Astrocyte of the spinal cord (primary cell): ENCODE measurements at places on chromosomes 1 and 21.

DNA sequence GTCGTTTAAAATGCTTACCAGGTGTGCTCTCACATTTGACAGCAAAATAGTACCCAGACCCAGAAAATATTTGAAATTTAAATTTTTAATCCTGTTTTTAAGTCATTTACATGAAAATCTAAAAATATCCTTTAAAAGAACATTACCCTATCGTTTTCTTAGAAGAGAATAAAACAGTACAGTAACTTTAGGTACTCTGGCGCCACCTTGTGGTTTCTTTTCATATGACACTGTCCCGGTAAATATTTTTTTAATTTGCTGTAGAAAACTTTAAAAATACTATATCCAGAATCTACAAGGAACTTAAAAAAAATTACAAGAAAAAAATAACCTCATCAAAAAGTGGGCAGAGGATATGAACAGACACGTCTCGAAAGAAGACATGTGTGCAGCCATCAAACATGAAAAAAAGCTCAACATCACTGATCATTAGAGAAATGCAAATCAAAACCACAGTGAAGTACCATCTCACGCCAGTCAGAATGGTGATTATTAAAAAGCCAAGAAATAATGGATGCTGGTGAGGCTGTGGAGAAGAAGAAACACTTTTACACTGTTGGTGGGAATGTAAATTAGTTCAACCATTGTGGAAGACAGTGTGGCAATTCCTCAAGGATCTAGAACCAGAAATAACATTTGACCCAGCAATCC is 129.2 kb downstream of the RGS21 start:
- peak; percentile 69 for DNase-seq

GRCh38 chr21:34590520-34590919 is 24.4 kb downstream of the RCAN1 start:
- DNase-seq = no peak

DNA sequence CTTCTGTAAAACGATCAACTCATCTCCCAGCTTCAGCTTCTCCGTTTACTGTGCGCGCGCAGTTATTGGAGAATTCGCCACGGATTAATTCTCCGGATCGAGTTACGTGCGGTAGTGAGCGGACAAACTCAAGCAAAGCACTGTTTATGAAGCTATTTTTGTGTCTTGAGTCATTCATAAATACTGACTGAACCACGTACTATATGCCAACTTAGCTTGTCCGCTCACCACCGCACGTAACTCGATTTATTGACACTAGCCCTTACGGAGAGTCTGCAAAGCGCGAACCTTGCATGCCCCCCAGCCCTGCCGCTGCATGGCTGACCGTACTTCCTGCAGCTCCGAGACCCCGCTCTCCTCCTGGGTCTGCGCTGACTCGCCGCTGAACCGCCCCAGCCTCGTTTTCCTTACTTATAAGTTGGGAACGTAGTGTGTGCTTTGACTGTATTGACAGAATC is 773 bp downstream of the CHD1L start:
- DNase-seq = no peak

DNA sequence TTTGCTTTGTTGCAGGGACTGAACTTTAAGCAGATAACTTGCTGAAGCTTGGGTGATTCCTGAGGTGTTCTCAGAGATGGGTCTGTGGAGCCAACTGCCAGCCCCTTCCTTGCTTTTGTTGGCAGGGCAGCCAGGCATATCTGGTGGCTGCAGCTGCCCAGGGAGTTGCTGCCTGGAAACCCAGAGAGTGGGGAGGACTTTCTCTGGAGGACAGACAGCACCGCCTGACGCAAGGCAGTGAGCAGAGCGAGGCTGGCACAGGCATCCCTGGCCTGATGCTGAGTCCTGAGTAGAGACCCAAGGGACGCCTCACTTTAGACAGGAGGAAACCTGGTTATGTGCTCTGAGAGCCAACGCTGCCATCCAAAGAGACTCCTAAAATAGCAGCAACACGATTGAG is 9.8 kb upstream of the OLFML2B start:
- no peak for DNase-seq

GRCh38 chr1:14906665-14907064 is 246.9 kb upstream of the TMEM51 start:
- DNase-seq = no peak

GRCh38 chr1:17148950-17149608 is 29.8 kb upstream of the PADI2 start:
- no peak for DNase-seq

DNA sequence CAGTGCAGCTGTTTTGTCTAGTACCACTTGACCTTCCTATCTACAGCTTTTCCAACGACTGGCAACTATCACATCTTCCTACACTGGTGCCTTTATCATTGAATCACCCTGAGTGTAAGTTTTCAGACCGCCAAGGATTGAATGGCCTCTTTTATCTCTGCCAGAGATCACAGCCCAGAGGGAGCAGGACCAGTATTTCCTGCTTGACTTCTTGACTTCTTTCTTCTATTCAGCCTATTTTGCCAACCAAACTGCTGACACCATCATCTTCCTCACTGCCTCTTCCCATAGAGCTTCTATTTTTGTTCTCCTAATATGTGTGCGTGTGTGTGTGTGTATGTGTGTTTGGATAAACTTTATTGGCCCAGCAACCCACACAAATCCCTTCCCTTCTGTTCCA is 53.8 kb downstream of the SERBP1 start:
- no peak for DNase-seq

GRCh38 chr1:31760471-31761470 is 3.4 kb downstream of the ADGRB2 start:
- DNase-seq = peak; percentile 56

- no peak for DNase-seq
These were observed 235.2 kb upstream of the RAB4A start for GRCh38 chr1:229035748-229036082.

DNA sequence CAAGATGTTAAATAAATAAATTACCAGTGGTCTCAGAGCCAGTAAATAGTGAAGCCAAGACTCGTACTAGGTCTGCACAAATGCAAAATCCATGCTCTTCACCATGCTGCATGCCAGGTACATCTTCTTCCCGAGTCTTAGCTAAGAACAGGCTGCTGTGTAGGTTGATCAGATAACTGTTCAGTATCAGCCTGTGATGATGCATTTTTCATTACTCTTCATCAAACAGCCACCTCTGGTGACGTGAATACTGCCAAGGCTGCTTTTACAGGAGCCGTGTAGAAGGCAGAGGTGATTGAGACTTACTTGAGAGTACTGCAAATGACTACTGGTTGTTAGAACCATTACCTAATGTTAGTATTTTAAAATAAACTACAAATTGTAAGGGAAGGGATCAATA is 39.3 kb upstream of the HOOK1 start:
- DNase-seq = no peak

DNA sequence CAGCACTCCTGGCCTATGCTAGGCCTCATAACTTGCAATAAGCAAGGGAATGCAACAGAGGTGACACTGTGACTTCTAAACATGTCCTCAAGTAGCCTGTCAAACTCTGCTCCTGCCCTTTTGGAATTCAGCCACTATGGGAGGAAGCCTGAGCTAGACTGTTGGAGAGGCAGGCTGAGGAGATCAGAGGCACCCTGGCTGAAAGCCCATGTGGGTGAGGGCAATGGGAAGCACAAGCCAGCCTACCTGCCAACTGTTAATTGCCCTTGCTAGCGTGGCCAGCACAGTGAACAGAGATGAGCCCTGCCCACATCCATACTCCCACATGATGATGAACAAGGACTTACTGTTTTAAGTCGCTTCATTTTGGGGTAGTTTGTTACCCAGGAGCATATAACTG is 17.7 kb downstream of the GNB1 start:
- DNase-seq = no peak

DNA sequence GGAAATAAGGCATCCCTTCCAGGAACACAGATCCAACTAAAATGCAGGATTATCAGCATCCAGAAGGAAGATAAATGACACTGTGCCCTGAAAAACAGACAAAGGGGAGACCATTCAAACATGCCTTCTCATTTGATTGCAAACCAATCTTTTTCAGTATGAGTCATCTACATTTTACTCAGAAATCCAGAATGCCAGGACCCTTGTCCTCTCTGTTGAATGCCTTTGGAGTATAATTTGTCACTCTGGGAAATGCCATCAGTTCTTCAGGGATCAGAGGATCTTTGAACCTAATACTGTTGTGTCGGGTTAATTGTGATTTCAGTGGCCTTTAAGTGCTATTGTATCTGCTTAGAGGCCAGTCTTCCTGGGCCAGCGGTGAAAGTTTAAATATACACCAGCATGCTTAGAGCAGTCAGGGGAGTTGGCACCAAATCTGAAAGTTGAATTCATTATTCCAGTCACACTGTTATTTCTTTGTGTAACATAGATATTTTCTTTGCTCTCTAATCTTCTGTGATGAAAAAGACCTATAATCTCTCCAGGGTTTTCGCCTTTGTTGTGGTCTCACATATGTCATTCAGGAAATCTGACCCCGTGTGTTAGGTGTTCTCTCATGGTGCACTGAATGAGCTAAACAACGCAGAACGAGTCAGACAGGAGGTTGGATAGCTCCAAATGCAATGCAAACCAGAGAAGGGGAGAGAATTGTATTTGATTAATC is 364.8 kb upstream of the SGIP1 start:
- DNase-seq = peak; percentile 21

- no peak for DNase-seq
These were observed 34.0 kb downstream of the ELK4 start for GRCh38 chr1:205597691-205598314.

DNA sequence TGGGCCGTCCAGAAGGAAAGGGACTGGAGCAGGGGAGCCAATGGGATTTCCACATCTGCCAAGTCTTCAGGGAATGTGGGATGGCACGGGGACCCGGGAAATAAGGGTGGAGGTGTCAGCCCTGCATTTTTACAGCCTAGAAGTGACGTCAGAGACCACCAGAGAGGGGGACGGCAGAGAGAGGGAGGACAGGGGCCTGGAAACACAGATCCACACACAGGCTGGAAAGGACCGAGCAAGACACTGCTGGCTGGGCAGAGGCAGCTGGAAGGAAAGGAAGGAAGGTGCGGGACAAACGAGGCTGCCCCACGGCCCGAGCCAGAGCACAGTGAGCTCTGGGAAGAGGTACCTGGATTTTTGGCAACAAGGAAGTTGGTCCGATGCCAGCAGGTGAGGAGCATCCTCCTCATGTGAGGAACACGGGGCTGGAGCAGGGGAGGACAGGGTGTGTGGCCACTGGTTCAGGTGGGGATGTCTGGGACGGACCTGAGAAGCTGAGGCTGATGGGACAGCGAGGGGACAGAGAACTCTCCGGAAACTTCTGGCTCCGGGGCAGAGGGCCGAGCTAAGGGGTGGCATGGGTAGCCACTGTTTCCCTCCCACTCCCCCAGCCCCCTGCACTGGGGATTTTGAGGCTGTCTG is 138.3 kb downstream of the PGBD5 start:
- no peak for DNase-seq

- no peak for DNase-seq
These were observed 49.7 kb upstream of the NEK7 start for GRCh38 chr1:198107091-198107501.

GRCh38 chr1:221159608-221160007 is 280.4 kb downstream of the HLX start:
- DNase-seq = no peak

- no peak for DNase-seq
These were observed 10.3 kb downstream of the CLIC6 start for GRCh38 chr21:34679051-34679450.

DNA sequence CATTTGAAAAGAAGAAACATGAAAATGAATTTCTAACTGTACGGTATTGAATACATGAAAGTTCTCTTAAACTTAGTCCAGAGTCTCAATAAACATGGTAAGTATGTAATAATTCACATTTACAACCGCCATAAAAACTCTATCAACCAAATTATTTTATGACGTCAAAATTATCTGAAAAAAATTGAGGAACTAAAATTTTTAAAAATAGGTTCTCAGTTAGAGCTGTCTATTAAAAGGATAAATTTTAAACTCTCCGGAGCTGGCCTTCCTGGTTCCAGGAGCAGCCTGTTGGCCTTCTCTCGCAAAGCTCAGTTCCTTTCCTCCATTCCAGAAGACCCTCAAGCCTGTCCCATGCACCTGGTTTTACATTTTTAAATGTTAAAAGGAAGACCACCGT is 18.7 kb upstream of the ETS2 start:
- no peak for DNase-seq

DNA sequence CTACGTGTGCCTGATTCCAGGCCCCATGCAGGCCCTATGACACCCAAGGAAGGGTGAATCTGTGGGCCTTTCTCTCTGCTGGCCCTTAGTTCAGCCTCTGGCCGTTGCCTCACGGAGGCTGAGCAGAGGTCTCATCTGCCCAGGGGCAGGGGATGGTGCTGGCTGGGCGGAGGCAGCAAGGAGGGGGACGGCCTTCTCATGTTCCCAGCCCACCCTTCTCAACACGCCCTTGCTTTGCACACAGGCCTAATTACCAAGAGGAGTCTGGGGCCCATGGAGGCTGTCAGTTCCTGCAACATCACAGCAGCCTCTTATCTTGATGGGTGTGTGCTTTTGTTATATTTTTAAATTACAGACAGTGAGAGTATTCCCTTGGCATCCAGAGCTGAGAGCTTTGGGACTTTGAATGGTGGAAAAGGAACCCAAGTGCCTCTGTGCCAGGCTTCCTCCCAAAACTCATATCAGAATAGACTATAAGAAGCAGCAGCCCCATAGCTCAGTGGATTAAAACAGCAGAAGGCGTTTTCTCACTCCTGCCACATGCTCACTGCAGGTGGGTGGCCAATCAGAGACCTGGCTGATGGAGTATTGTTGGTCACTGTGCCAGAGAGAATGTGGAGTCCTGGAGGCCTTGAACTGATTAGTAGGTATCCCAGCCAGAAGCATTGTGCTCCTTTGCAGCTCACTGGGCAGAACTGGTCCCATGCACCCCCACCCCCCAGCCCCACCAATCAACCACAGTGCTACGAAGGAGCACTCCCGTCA is 164.9 kb downstream of the CAMTA1 start:
- no peak for DNase-seq

DNA sequence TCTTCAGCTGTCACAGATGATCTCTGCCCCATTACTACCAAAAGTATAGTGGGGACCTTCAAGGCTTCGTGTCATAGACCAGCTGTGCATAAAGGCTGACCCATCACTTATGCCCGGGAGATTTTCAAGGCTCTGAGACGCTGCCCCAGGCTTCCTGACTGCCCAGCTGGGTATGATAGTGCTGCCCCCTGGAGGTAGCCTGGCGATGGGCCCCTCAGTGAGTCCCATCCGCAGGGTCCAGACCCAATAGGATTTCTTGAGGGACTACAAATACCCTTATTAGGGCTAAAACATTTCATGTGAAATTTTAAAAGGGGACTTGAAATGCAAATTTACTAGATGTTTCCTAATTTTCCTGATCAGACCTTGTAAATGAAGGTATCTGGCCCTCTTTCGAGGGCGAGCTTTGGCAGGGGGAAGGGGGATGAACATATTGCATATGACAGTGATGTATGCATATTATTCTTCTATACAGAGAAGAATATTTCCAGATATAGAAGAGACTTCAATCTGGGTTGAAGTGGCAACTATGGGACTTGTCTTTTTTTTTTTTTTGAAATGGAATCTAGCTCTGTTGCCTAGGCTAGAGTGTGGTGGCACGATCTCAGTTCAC is 11.7 kb upstream of the FCMR start:
- no peak for DNase-seq

DNA sequence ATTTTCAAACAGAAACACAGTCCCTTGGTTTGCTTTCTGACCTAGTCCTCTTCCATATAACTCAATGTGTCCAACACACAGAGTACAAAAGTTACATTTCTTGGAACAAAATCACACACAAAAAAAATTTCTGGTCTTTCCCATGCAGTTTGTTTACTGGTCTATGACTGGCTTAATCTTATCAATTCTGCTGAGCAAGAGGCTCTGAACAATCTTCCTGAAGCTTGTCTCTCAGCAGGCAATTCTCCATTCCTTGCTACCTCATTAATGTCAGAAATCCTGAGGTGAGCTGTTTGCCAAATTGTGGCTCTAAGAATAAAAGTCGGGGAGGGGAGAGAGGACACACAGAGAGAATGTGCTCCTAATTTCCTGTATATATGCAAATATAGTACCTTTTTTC is 423.6 kb downstream of the HLX start:
- no peak for DNase-seq
